Urothelium cell line (cell line): ENCODE measurements at places on chromosomes 7 and 10.

DNA sequence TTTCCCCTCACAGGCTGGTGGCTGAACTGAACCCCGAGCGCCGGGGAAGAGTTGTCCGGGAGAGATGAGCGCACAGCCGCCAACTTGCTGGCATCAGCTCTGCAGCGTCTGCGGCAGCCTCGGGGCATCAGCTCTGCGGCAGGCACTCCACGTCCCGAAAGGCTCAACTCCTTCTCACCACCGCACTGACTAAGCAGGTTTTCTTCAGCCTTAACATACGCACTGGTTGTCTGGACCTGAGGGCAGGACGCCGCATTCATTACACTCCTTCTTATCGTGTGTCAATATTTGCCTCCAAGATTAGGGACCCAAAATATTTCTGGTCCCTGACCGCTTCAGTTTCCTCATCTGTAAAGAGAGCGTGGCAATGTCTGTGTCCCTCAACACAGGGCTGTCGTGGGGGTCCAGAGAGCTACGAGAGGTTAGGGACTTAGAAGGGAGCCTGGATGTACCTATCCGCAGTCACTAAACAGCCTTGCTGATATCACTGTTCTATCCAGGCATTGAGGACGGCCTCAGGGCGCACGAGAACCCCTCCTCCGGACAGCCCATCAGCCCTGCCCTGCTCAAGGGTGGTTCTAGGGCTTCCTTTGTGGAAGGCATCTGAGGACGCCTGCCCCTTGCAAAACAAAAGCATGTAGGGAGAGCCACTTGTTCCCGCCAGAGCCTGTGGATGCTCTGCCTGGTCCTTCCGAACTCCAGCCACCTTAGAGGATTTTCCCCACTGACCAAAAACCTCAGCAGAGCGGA lies 42.8 kb upstream of the FIGNL1 start:
- DNase-seq = no peak

GRCh38 chr7:127253281-127254162 lies 781 bp upstream of the GRM8 start:
- peak; percentile 72 for DNase-seq

DNA sequence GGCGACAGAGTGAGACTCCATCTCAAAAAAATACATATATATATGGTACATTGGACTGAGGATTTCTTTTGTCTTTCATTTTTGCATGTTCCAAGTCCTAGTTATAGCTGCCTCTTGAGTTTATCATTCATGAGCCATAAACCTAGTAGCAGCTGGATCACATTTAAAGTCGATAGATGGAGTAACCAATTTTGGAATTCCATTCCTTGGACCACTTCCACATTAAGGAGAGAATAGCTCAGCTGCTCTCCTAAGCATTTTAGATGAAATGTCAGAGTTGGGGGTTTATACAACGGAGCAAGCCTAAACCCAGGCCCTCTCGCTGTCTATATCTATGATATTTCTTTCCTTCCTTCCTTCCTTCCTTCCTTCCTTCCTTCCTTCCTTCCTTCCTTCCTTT lies 141.2 kb downstream of the LYZL1 start:
- DNase-seq = no peak

GRCh38 chr7:17472939-17473338 lies 174.5 kb downstream of the AHR start:
- DNase-seq = no peak
